NCI-H1694 treated with DMSO at 0.1 percent for 48 hours (cell line): ENCODE measurements at places on chromosomes 12 and 14.
A peak's percentile ranks its signal among the peaks of the same experiment; 100 is the strongest.

DNA sequence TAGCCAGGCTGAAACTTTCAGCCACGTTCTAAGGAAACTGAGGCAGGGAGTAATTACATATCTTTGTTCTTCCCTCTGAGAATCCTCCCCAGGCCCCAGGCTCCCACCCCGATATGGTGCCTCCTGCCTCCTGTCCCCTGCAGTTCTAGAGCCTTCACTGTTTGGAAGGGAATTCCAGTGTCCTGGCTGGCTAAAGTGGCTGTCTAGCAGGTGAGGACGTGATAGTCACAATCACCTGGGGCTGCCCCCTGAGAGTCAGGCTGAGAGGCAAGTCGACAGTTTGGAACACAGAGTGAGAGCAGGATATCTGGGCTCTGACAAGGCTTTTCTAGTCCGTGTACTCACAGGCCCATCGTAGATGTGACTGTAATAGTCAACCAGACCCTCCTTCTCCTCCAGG lies 6.3 kb upstream of the RPAP3 start:
- DNase-seq, result no peak

- no peak for DNase-seq
Observed at GRCh38 chr12:49674318-49674981, 32.8 kb downstream of the FMNL3 start.

DNA sequence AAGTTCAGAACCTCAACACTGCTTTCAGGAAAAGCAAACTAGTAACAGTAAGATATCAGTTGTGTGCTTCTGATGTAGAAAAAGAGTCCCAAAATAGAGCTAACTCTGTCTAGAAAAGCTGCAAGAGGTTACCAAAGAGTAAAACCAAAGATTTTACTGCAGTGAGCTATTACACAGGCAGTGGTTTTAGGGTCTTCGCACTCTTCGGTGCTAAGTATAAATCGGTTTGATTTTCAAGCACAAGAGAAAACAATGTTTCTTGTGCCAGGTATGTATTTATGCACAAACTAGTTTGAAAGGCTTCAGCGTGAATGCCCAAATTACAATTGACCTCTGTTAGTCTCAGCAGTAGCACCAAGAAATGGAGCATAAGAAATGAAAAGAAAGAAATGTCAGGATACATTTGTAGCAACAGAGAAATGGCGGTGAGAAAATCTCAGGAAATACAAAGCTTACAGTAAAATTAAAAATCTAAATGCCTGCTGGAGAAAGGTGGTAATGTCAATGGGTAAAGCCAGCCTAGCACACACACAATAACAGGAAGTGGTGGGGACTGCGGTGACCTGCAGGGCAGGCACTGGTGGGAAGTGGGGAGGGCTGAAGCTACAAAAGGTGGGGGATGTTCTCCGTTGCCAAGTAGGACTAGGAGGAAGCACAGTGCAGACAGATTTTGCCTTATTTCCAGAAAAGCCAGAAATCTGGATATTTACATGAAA lies 18.0 kb upstream of the DYRK2 start:
- DNase-seq, result no peak

GRCh38 chr12:23867794-23868193 lies 81.7 kb downstream of the SOX5 start:
- no peak for DNase-seq

DNA sequence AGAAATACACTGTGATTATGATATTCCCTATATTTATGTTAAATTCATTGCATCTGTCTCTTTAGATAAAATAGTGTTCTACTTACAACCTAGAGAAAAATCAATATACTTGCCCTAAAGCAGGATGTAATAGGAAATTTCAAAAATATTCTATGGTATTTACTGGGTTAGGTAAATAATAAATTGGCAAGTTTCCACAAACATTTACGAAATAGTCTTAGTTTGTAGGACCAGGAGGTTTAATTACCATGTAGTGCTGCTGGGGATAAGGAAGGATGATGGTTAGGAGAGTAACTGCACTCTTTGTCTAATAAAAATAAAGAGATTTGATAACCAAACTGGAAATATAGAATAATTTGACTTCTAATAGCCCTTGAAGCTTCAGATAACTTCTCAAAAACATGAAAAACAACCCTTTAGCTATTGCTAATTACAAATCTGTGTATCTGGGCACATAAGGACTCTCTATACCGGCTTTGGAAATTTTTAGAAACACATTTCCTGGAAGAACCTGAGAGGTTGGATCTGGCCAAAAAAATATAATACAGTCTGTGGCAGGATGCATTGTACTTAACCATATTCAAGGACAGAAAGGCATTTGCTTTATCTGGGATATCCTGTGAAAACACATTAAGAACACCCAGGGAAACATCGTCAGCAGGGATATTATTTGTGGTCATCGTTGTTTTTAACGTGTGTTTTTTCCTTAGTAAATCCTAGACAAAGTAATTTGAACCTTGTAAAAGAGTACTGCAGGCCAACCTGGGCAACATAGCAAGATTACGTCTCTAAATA lies 36.7 kb upstream of the TMCC3 start:
- DNase-seq, result no peak

DNA sequence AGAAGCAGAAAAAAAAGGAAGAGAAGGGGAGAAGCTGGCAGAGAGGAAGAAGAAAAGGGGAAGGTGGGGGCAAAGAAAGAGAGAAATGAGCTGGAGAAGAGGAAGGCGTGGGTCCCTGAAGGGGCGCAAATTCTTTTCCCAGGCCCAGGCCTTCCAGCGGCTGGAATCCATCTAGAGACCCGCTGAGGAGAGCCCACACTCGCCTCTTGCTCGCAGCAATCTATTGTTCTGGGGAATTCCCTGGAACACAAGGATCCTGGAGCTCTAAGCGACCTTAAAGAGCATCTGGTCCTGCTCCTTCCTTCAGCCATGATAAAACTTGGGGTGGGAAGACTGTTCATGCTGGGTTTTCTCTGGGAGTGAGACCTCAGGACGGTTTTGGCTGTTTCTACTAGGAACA lies 41.2 kb upstream of the FKBP4 start:
- DNase-seq, result no peak

GRCh38 chr14:20412411-20412810 lies 890 bp downstream of the TEP1 start:
- DNase-seq, result peak; percentile 3

DNA sequence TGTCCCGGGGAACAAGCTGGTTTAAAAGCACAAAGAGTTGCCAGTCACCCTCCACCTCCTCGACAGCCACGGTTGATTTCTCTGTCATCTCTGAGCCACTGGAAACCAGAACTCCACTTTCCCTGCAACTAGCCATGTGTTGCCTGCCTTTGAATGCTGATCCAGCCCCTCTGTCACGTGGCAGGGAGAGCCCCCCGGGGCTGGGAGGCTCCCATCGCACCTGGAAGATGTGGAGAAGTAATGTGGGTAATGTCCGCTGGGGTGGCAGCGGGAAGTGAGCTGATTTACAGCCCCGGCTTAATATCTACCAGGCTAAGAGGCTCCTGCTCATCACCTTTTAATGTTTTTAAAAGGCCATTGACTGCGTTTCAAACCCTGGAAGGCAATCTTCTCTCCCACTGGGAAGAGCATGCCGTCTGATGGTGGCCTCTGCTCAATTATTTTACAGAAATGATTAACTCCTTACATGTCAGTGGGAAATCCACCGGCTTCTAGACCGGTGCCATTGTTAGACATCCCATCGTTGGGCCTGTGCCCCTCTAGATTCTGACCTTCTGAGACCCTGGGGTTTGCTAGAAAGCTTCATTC lies 7.4 kb downstream of the PRIMA1 start:
- DNase-seq, result no peak

- no peak for DNase-seq
Observed at GRCh38 chr14:103427485-103428443, 42.5 kb downstream of the MARK3 start.

DNA sequence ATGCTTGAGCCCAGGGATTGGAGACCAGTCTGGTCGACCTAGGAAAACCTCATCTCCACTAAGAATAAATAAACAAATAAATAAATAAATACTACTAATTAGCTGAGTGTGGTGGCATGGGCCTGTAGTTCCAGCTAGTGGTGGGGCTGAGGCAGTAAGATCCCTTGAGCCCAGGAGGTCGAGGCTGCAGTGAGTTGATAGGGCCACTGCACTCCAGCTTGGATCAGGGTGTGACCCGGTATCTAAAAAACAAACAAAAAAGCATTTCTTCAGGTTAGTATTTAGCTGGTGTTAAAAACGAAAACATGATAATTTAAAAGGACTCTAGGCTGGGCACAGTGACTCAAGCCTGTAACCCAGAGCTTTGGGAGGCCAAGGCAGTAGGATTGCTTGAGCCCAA lies 1.2 kb upstream of the FGD4 start:
- DNase-seq, result no peak

DNA sequence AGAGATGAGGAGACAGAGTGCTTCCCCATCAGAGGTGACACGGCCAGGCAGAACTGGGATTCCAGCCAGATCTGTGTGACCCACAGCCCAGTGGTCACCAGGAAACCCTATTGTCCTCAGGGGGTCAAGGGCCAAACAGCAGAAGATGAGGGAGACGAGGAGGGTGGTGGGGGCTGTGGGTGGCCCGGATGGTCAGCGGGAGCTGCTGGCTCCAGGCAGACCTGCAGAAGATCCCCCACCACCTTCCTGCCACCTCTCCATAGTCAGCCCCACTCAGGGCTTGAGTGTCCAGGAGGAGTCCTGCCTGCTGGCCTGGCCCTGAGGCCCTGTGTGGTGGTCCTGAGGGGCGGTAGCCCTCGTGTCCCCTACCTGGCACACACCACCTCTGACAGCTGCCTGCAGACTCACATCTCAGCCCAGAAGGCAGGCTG lies 136.8 kb downstream of the CALM1 start:
- no peak for DNase-seq

- DNase-seq, result peak; percentile 3
Observed at GRCh38 chr12:72523754-72524153, 251.6 kb downstream of the TRHDE start.

- DNase-seq, result peak; percentile 28
Observed at GRCh38 chr12:84911271-84912197, 1.1 kb downstream of the SLC6A15 start.

- no peak for DNase-seq
Observed at GRCh38 chr12:125142601-125143000, 77.4 kb downstream of the AACS start.

DNA sequence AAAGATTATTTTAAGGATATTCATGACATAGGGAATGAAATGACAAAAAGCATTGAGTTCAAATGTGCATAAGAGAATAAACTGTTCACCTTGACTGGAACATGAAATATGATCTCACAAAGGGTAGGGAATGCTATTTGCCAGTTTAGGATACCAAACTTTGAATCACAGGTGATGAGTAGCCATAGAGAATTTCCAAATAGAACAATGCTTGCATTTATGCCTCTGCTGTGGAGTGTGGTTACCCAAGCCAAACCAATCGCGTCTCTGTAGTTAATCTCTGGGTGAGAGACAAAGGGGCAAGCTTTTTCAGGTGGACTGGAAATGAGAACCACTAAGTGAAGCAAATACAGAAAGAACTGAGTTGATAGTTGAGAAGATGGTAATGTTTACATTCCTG lies 371.1 kb upstream of the RPL10L start:
- DNase-seq, result no peak

- no peak for DNase-seq
Observed at GRCh38 chr14:31877255-31877798, 199.8 kb upstream of the ARHGAP5 start.

- DNase-seq, result no peak
Observed at GRCh38 chr14:95314609-95315008, 5.1 kb downstream of the CLMN start.

- DNase-seq, result no peak
Observed at GRCh38 chr12:26473291-26473690, 277.9 kb downstream of the SSPN start.

GRCh38 chr14:43165651-43166050 lies 1341.4 kb downstream of the FSCB start:
- no peak for DNase-seq

DNA sequence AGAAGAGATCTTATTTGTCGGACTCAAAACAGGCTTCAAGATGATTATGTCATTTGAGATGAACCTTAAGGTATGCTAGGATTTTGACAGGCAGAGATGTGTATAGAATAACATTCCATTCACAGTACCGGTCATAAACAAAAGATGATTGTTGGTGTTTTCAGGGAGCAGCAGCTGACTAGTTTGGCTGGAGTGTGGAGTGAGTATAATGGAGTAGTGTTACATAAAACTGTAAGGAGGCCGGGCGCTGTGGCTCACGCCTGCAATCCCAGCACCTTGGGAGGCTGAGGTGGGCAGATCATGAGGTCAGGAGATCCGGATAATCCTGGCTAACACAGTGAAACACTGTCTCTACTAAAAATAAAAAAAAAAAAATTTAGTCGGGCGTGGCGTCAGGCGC lies 23.9 kb downstream of the SERPINA10 start:
- DNase-seq, result no peak

GRCh38 chr12:5924342-5924741 lies 20.7 kb downstream of the ANO2 start:
- DNase-seq, result no peak

DNA sequence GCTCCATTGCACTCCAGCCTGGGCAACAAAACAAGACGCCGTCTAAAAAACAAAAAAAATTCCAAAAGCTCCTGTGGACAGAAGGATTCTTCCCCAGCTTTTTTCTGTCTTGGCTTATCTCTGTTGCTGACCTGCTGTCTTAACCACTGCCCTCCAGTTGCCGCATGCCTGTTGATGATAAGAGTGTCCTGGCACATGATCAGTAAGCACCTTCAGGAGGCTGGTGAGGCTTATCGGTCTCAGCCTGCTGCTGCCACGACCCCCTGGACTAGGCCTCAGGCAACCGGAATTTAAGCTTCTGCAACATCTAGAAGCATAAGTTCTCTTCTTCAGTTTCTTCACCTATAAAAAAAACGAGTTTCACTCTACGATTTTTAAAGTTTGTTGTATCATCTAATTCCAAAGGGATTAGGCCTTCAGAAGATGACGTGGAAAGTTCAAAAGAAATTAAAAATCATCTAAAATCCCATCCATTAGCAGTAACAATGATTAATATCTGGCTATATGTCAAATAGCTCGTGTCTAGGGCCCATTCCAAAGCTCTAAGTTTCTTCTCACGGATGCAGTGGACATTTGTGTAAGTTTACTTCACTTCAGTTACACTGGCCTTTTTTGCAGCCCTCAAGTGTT lies 46.4 kb downstream of the RESF1 start:
- DNase-seq, result no peak

DNA sequence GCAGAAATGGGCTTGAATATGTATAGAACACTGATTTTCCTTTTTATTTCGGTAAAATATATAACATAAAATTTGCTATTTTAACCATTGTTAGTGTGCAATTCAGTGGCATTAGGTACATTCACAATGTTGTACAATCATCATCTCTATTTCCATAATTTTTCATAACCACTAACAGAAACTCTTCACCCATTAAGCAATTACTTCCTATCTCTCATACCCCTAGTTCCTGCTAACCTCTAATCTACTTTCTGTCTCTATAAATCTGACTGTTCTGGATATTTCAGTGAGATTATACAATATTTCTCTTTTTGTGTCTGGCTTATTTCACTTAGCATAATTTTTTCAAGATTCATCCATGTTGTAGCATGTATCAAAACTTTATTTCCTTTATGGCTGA lies 8.9 kb upstream of the RNF212B start:
- no peak for DNase-seq
